T-helper 2 cell (primary cell): ENCODE measurements at places on chromosomes 12 and 14.

DNA sequence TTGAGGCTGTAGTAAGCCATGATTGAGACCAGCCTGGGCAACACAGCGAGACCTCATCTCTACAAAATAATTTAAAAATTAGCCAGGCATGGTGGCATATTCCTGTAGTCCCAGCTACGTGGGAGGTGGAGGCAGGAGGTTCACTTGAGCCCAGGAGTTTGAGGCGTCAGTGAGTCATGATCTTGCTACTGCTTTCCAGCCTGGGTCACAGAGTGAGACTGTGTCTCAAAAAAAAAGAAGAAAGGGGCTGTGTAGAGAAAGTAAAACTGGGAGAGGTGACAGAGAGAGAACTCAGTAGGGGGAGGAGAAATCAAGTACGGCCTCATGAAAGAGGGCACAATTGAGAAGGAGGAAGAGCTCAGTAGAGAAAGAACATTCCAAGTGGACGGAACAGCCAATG, 12.4 kb downstream of the TECPR2 start:
- no peak for DNase-seq

DNA sequence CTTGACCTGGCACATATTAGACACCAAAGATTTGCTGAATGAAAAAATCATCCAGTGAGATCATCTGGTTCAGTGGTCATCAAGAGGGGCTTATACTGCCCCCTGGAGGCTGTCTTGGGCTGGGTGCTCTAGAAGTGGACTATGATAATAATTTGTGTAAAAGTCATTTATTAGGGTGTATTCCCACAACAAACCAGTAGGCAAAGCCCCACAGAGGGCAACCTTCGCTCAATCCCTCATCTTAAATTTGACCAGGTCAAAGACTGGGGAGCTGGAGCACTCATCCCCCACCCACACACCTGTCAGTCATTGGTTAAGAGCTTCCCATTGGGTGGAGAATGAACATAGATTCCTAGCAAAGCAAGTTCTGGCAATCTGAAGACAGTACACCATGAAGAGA, 20.0 kb upstream of the FICD start:
- no peak for DNase-seq

- DNase-seq: no peak
Observed at GRCh38 chr12:101671157-101671791, 26.2 kb upstream of the CHPT1 start.

DNA sequence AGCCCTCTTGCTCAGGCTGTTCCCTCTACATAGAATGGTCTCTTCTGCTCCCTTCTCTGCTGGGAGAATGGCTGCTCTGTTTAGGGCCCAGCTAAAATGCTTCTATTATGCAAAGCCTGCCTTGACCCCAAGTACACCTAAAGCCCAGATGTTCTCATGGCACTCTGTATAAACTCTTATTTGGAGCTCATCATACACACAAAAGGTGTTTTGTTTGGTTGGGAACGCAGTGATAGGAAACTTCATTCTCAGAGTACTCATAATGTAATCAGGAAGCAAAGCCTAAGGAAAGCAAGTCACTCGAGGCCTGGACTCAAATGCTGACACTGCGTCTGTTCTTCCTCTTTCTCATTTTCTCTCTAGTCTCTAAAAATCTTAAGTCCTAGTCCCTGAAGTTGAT, 38.2 kb upstream of the SYCP3 start:
- no peak for DNase-seq

DNA sequence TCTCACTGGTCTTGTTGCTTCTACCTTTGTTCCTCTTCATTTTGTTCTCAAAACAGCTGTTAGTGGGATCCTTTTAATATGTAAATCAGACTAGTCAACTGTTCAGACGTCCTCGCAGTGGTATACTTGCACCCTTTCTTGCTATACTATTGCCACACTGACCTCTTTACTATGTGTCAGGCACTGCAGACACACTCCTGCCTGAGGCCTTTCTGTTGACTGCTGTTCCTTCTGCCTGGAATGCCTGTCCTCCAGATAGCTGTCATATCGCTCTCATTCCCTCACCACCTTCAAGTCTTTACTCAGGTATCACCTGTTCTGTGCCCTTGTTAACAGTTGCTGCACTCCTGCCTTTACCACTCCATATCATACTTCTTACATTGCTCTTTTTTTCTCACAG, 90.0 kb upstream of the TMEM263 start:
- DNase-seq: no peak
